ENCODE measurements at places on chromosomes 2 and 18.

GRCh38 chr2:459931-460330, 172.0 kb upstream of the ALKAL2 start:
- no peak for DNase-seq

DNA sequence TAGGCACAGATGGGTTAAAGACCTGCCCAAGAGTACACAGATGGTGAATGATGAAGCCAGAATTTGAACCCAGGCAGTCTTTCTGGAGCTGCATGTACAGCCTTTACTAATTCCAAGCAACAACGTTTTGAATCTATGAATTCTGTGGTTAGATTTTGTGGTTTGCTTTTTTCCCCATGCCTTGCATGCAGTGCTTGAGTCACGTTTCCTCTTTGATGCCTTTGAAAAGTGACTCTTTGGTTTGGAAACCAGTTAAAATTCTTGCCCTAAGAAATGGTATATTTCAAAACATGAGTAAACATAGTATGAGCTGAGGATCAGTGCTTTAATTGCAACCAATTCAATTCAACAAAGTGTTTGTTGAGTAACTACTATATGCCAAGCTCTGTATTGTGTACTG, 48.2 kb upstream of the PPM1B start:
- peak; percentile 91 for DNase-seq

- no peak for DNase-seq
Measured at GRCh38 chr18:46283895-46284295, 179.7 kb downstream of the HAUS1 start.

- no peak for DNase-seq
Measured at GRCh38 chr18:1062588-1062987, 157.9 kb downstream of the ADCYAP1 start.

DNA sequence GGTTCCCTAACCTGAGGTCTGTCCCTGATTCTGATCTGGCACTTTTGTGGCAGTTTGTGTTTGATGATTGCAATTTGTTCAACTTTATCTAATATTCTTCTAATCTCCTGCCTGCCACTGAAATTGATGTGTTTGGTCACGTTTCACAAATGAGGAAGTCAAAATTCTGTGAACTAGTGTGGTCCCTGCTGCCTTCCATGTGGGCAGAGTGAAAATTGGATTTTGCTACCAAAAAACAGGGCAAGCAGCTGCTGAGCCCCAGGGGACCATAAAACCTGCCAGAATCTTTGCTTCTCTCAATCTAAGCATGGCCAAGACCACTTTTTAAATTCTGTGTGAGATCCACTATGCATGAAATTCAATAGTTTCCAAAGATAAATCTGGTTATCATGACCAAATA, 195.5 kb upstream of the CYRIA start:
- DNase-seq = no peak

DNA sequence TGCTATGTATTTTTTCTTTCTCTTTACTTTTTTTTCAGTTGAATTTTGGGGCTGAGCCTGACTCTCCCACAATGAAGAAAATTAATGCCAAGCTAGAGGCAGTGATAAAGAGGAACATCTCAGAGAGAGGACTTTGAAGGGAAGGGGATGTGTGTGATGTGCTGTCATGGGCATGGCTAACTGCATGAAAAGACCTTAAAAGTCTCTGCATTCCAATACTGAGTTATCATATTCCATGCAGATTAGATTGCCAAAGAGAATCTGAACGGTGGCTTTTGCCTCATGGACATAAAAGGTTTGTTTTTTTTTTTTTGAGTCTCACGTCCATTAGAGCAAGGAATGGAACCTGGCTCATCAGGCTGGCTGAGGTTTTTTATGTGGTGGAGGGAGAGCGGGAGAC, 213.9 kb downstream of the PIK3C3 start:
- no peak for DNase-seq

DNA sequence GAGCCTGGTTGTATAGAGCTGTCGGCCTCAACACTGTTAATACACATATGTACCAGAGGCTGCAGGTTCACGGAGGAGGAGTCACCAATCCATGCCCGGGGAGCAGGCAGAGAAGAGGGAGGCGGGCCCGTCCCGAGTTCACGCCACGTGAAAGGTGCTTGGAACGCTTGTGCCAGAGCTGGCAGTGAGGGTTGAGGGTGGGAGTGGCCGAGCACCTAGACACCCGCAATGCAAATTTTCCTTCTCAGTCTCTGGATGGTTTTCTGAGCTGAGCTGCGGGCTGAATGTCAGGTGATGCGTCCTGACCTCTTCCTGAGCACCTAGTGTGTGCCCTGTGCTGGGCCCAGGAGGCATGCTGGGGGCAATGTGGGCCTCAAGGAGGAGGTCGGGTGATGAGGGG, 52.2 kb downstream of the ODC1 start:
- DNase-seq = no peak

DNA sequence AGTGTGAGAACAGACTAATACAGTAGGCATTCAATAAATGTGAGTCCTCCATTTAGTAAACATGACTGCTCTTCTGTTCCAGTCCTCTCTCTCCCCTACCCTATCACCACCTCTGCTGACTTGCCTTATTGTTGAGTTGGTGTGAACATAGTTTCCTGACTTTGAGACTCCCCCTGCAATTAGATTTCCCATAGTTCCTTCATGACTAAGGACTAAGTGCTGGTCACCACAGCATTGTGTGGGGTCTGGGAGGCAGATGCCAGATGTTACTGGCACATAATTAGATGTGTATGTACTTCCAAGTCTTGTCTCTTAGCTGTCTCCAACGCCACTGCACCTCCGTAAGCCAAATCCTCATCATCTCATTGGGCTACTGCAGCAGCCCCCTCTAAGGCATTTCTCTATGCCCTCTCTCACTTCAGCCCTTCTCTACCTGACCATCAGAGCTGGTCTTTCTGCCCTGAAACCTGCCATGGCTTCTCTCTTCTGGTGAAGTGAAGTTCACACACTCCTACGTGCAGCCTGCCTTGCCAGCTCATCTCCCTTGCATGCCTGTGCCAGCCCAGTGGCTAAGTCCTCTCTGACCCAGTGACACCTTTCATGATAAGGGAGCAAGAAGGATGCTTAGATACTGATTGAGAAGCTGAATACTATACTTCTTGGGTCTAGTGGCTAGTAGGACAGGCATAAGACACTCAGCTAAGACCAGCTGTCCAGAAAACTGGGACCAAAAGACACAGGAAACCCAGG, 81.6 kb upstream of the ALPP start:
- DNase-seq = no peak

DNA sequence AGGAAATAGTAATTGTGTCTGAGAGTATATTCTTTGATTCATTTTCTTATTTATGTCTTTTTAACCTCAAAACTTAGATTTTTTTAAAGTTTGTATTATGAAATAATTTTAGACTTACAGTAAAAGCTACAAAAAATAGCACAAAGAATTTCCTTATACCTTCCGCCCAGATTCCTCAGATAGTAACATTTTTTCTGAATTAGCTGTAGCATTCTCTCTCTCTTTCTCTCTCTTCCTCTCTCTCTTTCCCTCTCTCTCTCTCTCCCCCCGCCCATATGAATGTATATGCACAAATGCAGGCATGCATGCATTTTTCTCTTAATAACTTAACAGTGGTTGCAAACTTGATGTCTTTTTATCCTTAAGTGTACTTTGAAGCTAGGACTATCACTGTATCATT, 361.1 kb upstream of the NRP2 start:
- DNase-seq = peak; percentile 50

GRCh38 chr18:32303400-32303799, 113.6 kb downstream of the MEP1B start:
- DNase-seq = no peak

- no peak for DNase-seq
Measured at GRCh38 chr2:82478641-82479040, 1980.4 kb downstream of the SUCLG1 start.

DNA sequence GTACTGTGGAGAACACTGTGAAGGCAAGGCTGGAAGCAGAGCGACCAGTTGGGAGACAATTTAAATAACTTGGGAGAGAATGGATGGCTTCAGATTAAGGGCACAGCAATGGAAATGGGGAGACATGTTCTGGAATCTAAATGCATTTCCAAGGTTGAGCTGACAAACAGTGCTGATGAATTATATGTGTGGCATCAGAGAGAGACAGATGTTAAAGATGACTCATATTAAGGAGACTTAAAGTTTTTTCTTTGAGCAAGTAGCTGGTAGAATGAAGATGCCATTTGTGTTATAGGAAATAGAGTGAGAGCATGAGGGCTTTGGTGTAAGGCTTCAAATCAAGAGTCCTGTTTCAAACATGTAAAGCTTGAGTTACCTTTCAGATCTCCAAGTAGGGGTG, 441.8 kb downstream of the SETBP1 start:
- DNase-seq = no peak

DNA sequence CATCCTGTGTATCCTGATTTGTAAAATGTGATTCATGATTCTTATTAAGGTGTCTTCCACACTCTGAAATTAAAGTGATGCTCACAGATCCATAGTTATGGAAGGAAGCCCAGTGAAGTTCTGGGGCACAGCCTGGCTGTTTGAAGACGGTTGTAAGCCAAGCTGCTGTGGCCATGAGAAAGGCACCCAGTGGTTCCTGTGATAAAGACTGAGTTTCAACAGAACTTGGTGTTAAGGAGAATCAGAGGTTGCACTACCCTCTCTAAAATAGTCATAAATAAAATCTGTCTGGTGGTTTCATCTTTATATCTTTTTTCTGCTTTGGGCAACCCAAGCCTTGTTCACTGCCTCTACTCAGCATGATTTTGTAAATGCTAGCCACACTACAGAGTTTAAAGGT, 32.2 kb upstream of the SPOPL start:
- no peak for DNase-seq

DNA sequence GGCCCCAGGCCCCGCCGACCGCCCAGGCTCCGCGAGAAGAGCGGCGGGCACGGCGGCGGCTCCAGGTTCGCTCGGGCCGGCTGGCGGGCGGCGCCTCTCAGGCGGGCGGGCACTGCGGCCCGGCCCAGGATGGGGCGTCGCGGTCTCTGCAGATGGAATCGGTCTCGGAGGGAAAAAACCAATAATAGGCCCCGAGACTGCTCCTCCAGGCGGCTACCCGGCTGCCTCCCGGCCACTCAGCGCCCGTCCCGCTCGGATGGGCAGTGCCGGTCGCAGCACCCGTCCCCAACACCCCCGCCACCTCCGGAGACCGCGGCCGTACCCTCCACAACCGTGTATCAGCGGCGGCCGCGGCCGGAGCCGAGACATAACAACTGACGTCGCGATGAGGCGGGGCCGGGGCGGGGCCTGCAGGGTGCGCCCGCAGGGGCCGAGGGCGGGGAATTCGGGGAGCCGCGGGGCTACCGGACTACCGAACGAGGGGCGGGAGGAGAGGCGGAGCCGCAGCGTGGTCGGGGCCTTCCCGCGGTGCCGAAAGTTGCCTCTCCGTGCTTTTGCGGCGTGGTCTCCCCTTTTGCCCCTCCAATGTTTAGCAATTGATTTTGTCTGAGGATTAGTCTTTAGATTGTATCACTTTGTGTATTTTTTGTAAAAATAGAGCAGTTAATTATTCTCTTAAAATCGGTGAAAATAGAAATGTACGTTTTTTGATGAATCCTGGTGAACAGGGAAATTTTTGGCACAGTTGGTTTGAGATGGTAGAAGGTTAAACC, at the start of gene RNF103:
TSS of gene RNF103 (minus strand) at position 372 of the 773 bp plus-strand sequence. CDS start 979 bp downstream, outside the sequence.
- DNase-seq = peak; percentile 88

DNA sequence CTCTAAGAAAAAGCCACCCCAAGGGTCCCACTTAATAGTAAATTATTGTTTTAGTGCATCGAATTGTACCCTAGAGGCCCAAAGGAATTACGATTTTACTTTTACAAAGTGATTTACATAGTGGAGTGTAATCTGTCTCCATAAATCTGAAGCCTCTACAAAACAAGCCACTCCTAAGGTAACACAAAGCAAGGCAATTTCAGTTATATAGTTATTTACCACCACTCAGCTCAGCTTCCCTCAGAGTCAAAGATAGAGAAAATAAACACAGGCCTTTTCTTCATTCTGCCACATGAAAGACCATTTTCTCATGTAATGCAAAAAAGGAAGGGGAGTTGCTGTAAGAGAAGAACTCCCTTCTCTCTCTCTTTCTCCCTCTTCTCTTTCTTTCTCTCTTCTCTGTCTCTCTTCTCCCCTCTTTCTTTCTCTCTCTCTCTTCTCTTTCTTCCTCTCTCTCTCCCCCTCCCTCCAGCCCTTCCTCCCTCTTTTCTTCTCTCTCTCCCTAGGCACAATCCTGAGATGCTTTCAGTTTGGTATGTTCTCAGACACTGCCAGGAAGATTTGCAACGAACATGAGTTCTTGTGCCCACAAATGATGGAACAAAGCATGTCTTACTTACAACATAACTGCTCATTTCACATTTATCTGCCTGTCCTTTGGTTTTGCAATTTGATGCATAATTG, 264.5 kb downstream of the BCL2 start:
- DNase-seq = no peak

DNA sequence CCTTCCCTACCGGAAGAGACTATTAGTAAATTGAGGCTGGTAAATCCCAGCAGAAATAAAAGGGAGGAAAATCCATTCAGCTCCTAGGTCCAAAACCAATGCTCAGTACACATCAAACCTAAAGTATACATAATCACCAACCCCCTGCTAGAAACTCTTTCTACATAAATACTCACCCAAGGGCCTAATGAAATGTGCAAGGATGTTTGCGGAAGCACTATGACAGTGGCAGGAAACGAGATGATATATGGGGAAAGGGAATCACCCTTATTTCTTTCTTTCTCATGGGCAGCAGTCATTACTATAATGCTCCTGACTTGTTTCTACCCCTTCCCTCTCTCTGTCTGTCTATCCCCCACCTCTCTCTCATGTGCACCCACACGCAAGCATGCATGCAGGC, 1.3 kb upstream of the SCTR start:
- DNase-seq = no peak

DNA sequence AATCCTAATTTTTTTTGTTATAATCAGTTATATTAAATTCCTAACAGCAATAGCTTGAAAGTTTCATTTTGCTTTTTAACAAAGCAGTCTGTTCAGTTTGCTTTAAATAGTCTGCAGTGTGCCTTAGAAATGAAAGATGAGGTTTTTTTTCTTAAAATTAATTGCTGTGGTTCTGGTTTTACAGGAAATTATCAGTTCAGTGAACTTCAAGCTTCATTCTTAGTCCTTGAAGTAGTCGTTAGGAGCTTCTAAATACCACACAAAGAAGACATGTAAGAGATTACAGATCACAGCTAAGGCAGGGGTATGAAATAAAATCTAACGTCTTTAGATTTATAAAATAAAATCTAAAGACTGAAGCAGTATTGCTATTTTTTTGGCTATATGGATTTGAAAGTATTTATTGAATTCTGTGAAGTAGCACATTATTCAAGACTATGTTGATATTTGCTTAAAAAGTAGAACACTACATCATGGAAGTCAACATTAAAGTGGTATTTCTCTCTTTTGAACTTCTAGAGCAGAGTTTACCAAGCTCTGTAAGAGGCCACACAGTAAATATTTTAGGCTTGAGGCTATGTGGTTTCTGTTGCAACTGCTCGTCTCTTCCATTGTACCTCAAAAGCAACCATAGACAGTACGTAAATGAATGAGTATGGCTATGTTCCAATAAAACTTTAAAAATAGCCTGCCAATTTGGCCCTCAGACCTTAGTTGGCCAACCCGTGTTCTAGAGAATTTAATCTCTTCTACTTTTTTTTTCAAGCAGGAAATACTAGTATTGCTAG, 81.5 kb upstream of the STON1 start:
- peak; percentile 87 for DNase-seq

- DNase-seq = no peak
Measured at GRCh38 chr2:186612555-186613440, 22.9 kb downstream of the ITGAV start.

GRCh38 chr2:134936691-134937090, 18.1 kb downstream of the CCNT2 start:
- no peak for DNase-seq
